ENCODE measurements at places on chromosomes 3 and 15.
A peak's percentile ranks its signal among the peaks of the same experiment; 100 is the strongest.

DNA sequence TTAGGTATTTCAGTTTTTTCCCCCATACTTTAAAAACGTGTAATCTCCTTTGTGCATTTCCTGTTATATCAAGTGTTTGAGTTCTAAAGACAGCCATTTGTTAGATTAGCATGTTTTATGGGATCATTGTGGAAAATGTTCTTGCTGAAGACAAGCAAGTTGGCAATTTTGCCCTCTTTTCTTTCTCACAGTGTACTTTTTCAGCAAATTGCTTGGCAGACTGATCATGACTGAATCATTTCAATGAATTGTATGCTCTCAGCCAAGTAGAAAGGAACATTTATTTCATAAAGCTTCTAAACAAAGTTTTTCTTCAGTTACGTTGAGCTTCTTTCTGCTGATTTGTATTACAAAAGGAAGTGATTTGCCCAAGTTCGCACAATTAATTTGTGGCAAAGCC is 51.6 kb downstream of the ATG7 start:
- DNase-seq = no peak

DNA sequence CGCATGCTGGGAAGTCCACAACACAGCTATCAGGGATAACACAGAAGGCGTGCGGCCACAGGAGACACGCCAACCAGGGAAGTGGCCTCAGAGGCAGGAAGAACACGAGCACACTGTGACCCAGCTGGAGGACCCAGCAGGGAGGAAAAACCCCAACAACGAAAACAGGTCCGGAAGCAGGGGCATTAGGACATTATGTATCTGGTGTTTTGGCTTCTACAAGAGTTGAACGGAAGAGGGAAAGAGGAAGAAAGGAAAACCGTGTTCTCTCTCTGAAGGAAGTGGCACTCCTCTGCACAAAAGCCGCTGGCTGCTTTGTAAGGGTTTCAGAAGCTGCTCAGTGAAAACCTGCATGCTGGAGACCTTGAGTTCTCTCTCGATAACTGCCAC is 61.8 kb downstream of the HACD2 start:
- no peak for DNase-seq

DNA sequence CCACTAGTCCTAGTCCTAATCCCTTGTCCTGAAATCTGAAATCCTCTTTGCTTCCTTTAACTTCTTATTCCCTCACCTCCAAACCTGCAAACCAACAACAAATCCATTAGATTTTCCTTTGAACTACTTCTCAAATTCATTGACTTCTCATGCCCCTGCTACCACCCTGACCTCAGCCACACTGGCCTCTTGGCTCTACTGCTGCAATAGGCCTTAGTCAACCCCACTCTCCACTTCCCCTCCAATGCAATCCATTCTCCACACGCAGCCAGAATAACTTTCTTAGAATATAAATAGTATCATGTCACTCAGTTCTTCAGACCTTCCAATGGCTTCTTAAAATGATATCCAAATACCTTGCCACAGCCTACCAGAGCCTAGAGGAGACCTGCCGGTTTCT is 131.1 kb upstream of the GADL1 start:
- no peak for DNase-seq

DNA sequence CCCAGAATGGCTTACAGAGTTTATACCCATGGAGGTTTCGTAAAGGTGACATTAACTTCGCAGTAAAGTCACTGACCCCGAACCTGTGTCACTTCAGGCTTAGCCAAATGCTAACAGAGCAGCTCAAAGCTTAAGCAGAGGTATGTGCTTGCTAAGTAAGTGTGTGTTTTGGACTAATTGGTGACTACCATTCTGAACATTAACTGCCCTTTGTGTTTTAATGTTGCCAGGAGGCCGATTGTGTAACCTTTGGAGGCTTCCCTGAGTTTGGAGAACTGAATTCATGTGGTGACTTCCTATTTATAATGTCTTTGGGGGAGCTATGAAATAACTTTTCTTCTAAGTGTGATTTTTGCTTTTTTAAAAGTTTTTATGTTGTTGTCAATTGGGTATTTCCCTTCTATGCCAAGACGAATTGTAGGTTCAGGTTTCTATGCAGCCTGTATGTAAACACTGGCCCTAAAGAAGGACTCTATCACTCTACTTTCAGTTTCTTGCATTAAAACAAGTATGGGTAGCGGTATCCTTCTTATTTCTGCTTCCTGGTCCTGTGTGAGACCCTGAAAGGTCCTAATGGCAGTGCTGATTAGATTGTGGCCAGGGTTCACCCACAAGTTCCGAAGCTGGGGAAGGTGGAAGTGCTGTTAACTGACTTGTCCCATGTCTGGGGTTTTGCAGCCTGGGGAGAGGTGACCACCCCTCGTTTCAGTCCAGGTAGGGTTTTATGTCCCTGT is 86.3 kb downstream of the IGF1R start:
- no peak for DNase-seq

DNA sequence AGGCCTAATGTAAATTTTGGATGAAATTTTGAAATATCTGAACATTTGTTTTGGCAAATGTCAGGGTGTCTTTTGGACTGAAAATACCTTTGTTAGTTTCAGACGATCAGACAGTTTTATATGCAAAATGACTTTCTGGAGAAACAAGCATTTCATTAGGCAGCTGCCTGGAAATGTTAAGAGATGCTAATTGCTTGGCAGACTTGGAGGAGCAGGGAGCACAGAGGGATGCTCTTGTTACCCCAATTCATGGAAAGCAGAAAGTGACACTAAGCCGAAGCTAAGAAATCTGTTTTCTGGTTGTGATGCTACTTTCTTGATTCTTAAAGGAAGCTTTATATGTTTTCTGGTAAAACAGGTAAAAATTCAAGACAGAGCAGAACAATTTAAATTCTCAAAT is 204.3 kb upstream of the GBE1 start:
- DNase-seq = no peak

- DNase-seq = no peak
Measured at GRCh38 chr3:144593881-144594280, 622.3 kb downstream of the DIPK2A start.

- DNase-seq = no peak
Measured at GRCh38 chr3:110710603-110711002, 361.0 kb upstream of the NECTIN3 start.

- DNase-seq = peak; percentile 44
Measured at GRCh38 chr15:82044373-82045178, 1.2 kb downstream of the MEX3B start.

DNA sequence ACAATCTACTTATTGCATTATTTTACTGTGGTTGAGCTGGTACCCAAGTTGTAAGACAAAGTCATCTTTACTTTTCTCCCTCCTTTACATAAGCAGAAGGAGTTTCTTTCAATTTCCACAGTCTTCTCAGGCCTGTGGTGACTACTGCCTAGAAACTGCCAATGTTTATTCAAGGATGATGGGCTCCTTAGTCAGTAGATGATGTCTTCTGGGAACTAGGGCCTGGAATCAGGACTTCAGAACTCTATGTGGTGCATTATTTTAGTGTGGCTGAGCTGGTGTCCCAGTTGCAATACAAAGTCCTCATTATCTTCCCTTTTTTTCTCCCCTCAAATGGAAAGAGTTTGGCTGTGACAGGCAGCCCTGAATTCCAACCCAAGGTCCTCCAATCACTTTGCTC is 1762.5 kb downstream of the SI start:
- DNase-seq = no peak

DNA sequence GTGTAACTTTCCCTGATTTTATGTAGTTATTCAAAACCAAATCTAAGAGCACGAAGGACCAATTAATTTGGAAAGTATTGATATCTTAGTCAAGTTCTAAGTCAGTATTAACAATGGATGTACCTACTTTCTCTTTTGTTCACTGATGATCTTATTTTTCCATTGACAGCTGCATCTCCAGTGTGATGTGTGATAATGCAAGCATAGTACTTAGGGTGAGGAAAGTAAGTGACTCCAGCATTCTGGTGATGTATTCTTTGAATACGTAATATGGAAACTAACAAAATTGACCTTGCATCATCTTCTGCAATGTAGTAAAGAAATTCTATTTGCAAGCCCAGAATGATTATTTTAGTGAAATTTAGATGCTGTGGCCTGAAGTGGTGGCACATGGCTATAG is 22.4 kb downstream of the FBXW12 start:
- DNase-seq = no peak

DNA sequence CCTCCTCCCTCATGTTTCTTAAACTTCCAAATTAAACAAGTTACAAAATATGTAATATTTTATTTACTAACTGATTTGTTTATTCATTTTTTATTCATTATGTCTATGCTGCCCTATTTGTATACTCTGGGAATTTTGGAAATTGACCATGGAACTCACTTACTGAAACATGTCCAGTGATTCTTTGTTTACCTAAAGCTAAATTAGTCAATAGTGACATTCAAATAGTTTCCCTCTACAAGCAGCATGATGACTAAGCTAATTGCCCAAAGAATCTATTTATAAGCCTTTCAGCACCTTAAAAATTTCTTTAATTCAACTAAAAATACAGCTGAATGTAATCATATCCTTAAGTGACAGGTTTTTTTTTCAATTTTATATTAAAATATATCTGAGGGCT is 437.7 kb downstream of the SI start:
- no peak for DNase-seq

- DNase-seq = no peak
Measured at GRCh38 chr15:61000276-61000675, 228.8 kb downstream of the RORA start.

Measured in NCI-H1694 (cell line).